Large intestine (tissue), 12 donors: ENCODE measurements at places on chromosomes 12 and 14. TPM values are rescaled to one million over a fixed set of nuclear protein-coding genes. Genes with fewer than 3 reads are reported as not detected.

GRCh38 chr12:71594214-71594948, 69.3 kb downstream of the ZFC3H1 start:
- no peaks in the 10 kb centered on the region for H3K36me3 ChIP-seq
- DNase-seq = no peak
- H3K4me1 ChIP-seq = no peaks in the 10 kb centered on the region
- H3K27me3 ChIP-seq = no peaks in the 10 kb centered on the region
- no peak overlapping the region for H3K27ac ChIP-seq
- H3K4me3 ChIP-seq = no peak overlapping the region

GRCh38 chr14:33736299-33736825, 214.5 kb downstream of the EGLN3 start:
- DNase-seq = no peak
- no peaks in the 10 kb centered on the region for H3K27me3 ChIP-seq
- no peak overlapping the region for H3K27ac ChIP-seq

DNA sequence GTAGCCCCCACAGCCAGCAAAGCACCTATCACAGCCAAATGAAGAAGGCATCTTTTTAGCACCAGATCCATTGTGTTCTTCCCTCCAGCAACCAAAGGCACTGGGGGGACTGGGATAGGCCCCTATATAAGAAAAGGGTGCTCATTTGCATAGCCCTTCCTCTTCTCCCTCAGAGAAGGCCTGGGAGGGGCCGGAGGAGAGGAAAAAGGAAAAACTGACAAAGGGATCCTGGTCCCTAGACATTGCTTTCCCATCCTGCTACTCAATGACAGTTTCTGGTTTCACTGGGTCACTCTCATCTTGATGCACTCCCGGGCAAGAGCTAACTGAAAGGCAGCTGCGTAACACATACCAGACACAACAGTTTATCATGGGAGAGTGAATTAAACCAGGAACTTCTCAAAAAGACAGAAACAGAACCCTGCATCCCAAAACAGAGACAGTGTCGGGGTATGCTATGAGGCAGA, at the start of gene PMEL:
TSS of gene PMEL (minus strand) at position 102 of the 467 bp plus-strand sequence. CDS start at position 71, 31 bp downstream.
- peaks cover 8% of the 10 kb centered on the region for H3K36me3 ChIP-seq
- no peak for DNase-seq
- no peaks in the 10 kb centered on the region for H3K27me3 ChIP-seq
- peak within 1 kb of the TSS; percentile 73 for H3K4me3 ChIP-seq
- H3K27ac ChIP-seq = peak within 1 kb of the TSS; percentile 79

DNA sequence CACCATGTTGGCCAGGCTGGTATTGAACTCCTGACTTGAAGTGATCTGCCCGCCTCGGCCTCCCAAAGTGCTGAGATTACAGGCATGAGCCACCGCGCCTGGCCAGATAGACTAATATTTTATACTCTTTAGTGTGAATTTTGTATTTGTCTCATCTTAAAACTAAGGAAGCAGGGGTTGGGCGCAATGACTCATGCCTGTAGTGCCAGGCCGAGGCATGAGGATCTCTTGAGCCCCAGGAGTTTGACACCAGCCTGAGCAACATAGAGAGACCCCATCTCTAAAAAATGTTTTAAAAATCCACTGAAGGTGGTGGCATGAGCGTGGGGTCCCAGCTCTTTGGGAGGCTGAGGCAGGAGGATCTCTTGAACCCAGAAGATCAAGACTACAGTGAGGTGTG, 9.0 kb downstream of the DYNC1H1 start:
- H3K36me3 ChIP-seq = peaks cover 28% of the 10 kb centered on the region
- H3K27ac ChIP-seq = no peak overlapping the region
- no peaks in the 10 kb centered on the region for H3K27me3 ChIP-seq
- no peak for DNase-seq

The POTEG gene
- polyA plus RNA-seq = not detected

The HOXC6 gene
- 13.6 TPM for polyA plus RNA-seq

The CNPY2 gene
- 179 TPM for polyA plus RNA-seq

DNA sequence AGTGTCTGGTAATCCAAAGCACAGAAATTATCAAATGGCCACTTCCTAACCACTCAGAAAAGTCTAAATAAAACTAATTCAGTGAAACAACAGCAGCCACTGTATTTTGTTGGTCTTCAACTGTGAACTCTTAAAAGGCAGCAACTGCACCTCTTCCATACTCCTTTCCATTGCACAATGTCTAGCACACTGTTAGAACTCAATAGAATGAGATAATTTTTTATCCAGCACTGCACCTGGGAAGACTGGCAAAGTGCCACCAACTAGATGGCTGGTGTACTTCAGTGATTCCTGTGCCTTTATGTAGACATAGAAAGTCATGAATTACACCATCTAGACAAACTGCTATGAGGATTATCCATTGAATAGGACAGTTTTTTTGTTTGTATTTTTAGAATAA, 26.2 kb downstream of the LGR5 start:
- H3K4me3 ChIP-seq = no peak overlapping the region
- DNase-seq = no peak
- no peak overlapping the region for H3K27ac ChIP-seq

GRCh38 chr12:6695313-6696045, 5.1 kb downstream of the PIANP start:
- DNase-seq = no peak
- H3K27me3 ChIP-seq = peaks cover 37% of the 10 kb centered on the region
- H3K4me1 ChIP-seq = peaks cover 1% of the 10 kb centered on the region

DNA sequence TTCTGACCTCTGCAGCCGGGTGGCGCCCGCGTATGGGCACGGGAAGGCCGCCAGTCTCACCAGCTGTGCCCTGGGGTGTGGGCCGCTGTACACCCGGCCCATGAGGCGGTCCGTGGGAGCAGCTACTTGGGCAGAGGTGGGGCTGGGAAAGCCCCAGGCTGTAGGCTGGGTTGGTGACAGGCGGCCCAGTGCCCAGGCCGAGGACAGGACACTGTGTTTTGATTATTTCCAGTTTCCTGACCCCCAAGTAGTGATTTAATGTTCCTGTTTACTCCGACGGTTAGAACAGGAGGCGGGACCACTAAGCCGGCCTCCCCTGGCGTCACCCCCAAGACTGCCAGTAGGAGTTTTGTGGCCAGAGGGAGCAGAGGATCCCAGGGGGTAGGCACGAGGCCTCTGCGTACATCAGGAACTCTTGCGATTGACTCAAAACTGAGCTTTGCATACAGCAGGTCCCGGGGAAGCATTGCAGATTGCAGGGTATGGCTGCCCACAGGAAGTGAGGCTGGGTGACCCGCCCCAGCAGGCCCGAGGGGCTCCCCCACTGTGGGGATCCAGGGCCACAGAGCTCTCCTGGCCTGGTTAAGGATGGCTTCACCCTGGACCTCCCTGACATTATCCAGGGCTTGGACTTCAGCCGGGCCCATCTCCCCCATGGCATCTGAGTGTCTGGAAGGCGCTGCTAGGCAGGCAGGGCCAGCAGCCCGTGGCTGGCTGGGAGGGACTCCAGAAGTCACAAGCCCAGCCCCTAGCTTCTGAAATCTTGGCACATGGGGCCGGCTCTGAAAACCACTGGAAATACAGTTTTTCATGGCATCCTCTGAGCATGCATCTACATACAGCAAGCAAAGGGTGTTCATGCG, 42.5 kb upstream of the DIO3 start:
- H3K27me3 ChIP-seq = no peaks in the 10 kb centered on the region
- no peak for DNase-seq
- H3K27ac ChIP-seq = no peak overlapping the region
- H3K4me3 ChIP-seq = no peak overlapping the region
- H3K4me1 ChIP-seq = no peaks in the 10 kb centered on the region
- no peaks in the 10 kb centered on the region for H3K36me3 ChIP-seq

GRCh38 chr14:92690171-92691011, 58.0 kb downstream of the LGMN start:
- H3K27me3 ChIP-seq = peaks cover 10% of the 10 kb centered on the region
- H3K27ac ChIP-seq = no peak overlapping the region
- no peak overlapping the region for H3K4me3 ChIP-seq
- peaks cover 8% of the 10 kb centered on the region for H3K36me3 ChIP-seq
